Adrenal gland (tissue), 19 donors: ENCODE measurements at places on chromosomes 1 and 21. TPM values are rescaled to one million over a fixed set of nuclear protein-coding genes. Genes with fewer than 3 reads are reported as not detected.

DNA sequence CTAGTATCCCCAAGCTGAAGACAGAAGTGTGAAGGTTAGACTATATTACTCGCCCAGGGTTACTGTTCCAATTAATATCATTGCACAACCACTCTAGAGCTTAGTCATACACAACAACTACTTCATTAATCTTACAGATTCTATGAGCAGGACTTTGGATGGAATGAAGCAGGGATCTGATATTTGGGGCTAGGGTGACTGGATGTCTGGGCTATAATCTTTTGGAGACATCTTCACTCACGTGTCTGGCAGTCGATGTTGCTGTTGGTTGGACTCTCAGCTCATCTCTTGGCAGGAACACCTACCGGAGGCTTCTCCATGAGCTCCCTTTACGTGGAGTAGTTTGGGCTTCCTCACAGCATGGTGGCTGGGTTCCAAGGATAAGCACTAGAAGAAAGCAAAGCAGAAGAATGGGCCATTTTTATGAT lies 519.2 kb upstream of the B3GALT2 start:
- DNase-seq = no peak

- DNase-seq = no peak
Measured at GRCh38 chr1:12851779-12852178, 3.3 kb upstream of the HNRNPCL1 start.

DNA sequence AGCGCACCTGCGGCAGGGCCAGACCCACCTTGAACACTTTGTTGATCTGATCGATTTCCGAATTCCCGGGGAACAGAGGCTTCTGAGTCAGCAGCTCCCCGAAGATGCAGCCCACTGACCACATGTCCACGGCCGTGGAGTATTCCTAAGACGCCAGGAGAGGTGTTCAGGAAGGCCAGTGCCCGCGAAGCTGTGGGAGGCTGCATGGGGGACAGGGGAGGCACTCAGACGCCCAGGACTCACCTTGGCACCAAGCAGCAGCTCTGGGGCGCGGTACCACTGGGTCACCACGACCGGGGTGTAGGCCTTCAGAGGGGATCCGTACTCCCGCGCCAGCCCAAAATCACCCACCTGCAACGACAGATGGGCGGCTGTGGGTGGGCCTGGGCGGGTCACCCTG lies 11.2 kb upstream of the SLC35E2B start:
- DNase-seq = no peak

- DNase-seq = no peak
Measured at GRCh38 chr1:41442697-41443251, 41.7 kb downstream of the EDN2 start.

GRCh38 chr1:3697810-3698209 lies 45.5 kb downstream of the TP73 start:
- no peak for DNase-seq

DNA sequence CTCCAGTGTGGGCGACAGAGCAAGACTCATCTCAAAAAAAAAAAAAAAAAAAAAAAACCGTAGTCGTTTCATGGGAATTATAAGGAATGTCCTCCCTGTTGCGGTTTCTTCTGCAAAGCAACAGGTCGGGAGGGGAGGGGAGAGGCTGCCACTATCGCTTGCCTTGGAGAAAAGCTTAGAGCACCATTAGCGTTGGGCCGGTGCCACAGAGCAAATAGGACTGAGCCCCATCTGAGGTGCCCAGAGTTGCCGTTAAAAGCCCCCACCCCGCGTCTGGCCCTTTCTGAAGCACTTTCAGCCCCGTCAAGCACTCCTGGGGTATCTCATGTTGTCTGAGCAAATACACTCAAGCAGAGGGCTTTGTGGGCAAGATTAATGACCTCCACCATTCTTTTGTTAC lies 2.2 kb downstream of the RIPPLY3 start:
- DNase-seq = peak; percentile 48

PKNOX1 gene
- polyA plus RNA-seq = 9.6 TPM

VAMP3 gene
- 52.0 TPM for polyA plus RNA-seq

TCEA3 gene
- polyA plus RNA-seq = 51.8 TPM

SPRR5 gene
- not detected for polyA plus RNA-seq

KIRREL1 gene
- polyA plus RNA-seq = 13.9 TPM
